ENCODE measurements at places on chromosomes 1 and 21.

- DNase-seq: no peak
Measured at GRCh38 chr1:6385488-6386191, 7.9 kb downstream of the ACOT7 start.

DNA sequence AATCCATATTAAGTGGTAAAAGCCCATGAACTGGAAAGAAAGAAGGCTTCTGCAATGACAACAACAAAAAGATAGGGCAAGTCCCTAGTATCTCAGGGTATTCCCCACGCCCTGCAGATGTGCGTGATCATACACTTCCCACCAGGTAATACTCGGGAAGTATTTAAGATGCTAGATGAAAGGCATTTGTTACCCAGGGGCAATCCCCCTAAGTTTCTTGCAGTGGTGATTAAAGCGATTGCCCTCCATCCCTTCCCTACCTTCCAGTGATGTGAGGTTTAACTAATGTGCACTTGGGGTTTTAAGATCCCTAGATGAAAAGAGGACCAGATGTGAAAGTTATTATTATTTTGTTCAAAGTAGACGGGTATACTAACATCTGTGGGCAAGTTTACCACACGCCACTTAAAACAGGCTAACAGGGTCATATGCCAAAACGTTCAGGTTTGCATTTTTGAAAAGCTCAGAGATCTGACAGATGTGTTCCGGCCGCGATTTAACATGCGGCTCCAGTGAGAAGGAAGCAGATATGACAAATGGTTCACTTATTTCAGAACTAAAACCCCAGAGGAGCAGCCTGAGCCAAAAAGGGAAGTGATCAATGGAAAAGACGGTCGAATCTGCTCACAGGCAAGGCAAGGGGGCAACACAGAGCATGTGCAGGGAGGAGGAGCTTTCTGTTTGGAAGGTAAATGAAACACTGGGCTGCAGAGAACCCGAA lies 17.4 kb downstream of the TIAM1 start:
- DNase-seq: no peak

DNA sequence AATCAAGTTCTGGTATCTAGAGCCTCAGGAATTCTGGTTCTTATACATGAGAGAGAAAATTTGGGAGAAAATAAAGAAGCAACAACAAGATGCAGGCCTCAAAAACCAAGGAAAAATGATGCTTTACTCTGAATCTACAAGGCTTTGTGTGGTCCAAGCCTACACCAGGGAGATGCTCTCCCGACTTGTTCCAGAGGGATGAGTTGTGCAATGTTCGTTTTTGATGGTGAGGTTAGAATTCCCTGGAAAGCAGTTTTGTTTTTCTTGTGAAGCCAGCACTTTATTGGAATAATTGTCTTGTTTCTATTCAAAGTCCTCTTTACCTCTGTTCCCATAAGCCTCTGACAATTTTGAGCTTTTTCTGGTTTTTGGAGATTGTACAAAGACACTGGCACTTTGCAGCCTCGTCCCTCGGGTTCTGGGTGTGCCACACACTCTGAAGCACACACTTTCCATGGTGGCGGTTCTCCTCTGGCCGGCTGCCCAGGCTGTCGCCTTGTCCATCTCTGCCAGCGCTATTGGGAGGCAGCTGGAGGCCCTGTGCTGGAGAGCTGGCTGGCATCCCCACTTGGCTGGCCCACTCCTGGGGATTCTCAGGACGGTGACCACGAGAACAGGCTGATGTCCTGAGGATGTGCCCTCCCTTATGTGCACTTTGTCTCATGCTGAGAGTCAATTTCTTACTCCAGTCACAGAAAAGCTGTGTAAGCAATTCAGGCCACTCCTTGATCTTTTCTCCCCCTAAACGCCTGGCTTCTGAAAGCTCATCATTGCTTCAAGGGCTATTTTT lies 70.2 kb downstream of the EDEM3 start:
- no peak for DNase-seq

- DNase-seq: no peak
Measured at GRCh38 chr1:241992734-241993133, 6.2 kb downstream of the MAP1LC3C start.

Data from NCI-H748 treated with DMSO at 0.1 percent for 48 hours (cell line).